Uterus (tissue), 4 donors: ENCODE measurements at places on chromosomes 4 and X.
A peak's percentile ranks its signal among the peaks of the same experiment; 100 is the strongest.

- no peak overlapping the region for H3K27ac ChIP-seq
- no peak for DNase-seq
- no peaks in the 10 kb centered on the region for H3K4me1 ChIP-seq
Measured at GRCh38 chr4:68319040-68319439, 30.9 kb downstream of the YTHDC1 start.

GRCh38 chr4:6189511-6189910 lies 10.8 kb downstream of the JAKMIP1 start:
- DNase-seq = no peak
- H3K4me3 ChIP-seq = no peak overlapping the region
- no peaks in the 10 kb centered on the region for H3K4me1 ChIP-seq
- no peaks in the 10 kb centered on the region for H3K27me3 ChIP-seq

DNA sequence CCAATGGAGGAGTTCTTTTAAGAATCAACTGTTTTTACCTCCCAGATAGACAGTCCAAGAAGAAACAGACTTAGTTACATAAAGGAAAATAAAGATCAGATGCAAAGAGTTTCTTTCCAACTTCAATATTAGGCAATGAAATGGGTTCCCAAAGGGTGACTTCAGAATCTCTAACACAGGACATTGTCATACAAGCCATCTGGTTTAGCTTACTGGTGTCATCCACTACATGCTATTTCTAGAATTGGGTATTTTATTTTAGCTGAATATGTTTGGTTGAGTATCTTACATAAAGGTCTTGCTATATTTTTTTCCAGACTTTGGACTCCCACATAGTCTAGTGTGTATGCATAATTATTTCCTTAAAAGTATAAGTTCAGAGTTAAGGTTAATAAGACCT lies 162.1 kb upstream of the SLC7A11 start:
- DNase-seq = no peak
- H3K27me3 ChIP-seq = no peaks in the 10 kb centered on the region
- H3K36me3 ChIP-seq = no peaks in the 10 kb centered on the region
- H3K4me3 ChIP-seq = no peak overlapping the region

DNA sequence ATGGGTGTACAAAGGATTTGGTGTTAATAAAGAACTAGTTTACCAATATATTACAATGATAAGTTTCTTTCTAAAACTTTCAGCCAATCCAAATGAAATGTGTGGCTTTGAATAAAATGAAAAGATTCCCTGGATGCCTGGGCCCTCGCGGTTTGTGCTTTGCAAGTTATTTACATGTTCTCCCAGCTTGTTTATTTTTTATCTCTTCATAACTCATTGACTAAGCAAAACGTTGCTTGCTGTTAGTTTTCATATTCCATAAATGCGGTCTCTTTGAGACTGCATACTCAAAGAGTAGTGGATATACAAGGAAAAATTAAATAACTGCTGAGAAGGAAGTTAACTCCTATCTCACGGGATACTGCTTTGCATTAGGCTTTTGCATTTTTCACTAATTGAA lies 26.0 kb downstream of the FHDC1 start:
- no peak overlapping the region for H3K27ac ChIP-seq
- H3K4me1 ChIP-seq = no peaks in the 10 kb centered on the region
- no peaks in the 10 kb centered on the region for H3K36me3 ChIP-seq
- DNase-seq = no peak

DNA sequence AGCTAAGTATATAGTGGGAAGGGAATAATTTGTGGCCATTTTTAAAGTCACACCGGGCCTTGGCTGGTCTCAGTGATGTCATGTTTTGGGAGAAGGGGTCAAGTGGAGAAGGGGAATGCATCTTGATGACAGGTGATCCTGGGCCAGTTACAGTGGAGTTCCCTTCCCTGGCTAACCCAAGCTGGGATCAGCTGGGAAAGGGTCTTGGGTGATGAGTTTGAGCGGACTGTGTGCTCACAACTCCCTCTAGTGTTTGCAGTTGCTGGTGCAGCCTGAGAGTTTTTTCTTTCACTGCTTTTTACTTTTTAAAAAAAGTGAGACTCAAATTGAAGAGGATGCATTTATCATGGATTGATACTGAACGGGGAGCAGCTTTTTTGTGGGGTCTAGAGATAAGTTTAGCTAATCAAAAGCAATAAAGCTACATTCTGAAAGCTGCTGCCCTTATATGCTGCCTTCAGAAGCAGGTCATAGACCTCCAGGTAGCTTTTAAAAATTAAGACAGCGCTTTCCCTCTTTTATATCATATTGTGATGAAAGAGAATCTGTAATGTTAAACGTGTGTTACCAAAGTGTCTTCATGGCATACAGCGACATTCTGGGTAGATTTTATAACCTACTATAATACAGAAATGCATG lies 164.7 kb downstream of the DCLK2 start:
- H3K4me3 ChIP-seq = no peak overlapping the region
- no peaks in the 10 kb centered on the region for H3K36me3 ChIP-seq
- H3K4me1 ChIP-seq = no peaks in the 10 kb centered on the region
- H3K27ac ChIP-seq = no peak overlapping the region

GRCh38 chr4:114921790-114922591 lies 191.4 kb downstream of the NDST4 start:
- H3K27me3 ChIP-seq = no peaks in the 10 kb centered on the region
- H3K4me3 ChIP-seq = no peak overlapping the region
- DNase-seq = no peak
- H3K27ac ChIP-seq = no peak overlapping the region

GRCh38 chrX:19849464-19850080 lies 37.8 kb downstream of the SH3KBP1 start:
- H3K4me1 ChIP-seq = no peaks in the 10 kb centered on the region
- no peak for DNase-seq

DNA sequence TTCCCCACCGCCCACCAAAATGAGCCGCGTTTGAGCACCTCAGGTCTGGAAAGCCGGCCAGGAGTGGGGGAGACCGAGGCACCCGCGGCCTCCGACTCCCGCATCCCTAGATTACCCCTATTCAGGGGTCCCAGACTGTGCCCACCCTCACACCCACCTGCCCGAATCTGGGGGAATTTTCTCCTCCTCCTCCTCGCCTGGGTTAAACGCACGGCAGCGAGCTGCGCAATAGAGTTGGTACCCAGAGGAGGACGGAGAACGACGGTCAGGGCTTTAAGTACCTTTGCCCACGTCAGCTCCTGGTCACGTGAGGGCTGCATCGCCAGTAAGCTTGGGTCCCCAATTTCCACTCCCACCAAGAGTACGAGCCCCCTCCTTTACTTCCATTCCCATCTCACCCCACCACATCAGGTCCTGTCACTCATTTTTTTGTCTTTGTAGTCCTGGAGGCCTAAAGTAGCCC lies at the start of gene ARMCX2:
TSS of gene ARMCX2 (minus strand) at position 250 of the 463 bp plus-strand sequence. CDS start 2,262 bp downstream, outside the sequence.
- H3K27me3 ChIP-seq = no peaks in the 10 kb centered on the region
- no peaks in the 10 kb centered on the region for H3K36me3 ChIP-seq
- H3K4me1 ChIP-seq = no peaks in the 10 kb centered on the region
- peak within 1 kb of the TSS; percentile 40 for H3K4me3 ChIP-seq

- H3K27me3 ChIP-seq = no peaks in the 10 kb centered on the region
- no peaks in the 10 kb centered on the region for H3K4me1 ChIP-seq
- no peaks in the 10 kb centered on the region for H3K36me3 ChIP-seq
- no peak for DNase-seq
- no peak overlapping the region for H3K27ac ChIP-seq
Measured at GRCh38 chr4:7971881-7972500, 32.3 kb upstream of the AFAP1 start.

GRCh38 chrX:149185087-149185486 lies 320.0 kb downstream of the IDS start:
- no peaks in the 10 kb centered on the region for H3K4me1 ChIP-seq
- no peak for DNase-seq
- no peak overlapping the region for H3K27ac ChIP-seq
- H3K36me3 ChIP-seq = no peaks in the 10 kb centered on the region

DNA sequence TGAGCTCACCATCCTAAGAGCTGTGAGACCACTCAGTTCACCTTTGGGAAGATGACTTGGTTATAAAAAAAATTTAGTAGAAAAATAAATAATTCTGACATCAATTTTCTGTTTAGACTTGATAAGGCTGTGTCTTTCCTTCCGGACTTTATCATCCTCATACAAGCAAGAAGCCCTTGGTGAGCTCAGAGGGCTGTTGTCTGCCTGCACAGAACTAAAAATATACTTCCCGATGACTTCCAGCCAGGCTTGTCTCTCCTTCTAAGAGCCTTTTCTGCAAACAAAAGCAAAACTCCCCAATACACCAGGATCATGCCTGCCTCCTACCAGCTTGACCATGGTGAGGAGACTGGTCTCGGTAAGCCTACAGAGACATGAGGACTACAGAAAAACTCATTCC lies 58.3 kb upstream of the PHOX2B start:
- no peak overlapping the region for H3K4me3 ChIP-seq
- H3K27me3 ChIP-seq = no peaks in the 10 kb centered on the region
- DNase-seq = no peak
- no peaks in the 10 kb centered on the region for H3K36me3 ChIP-seq
- no peaks in the 10 kb centered on the region for H3K4me1 ChIP-seq

DNA sequence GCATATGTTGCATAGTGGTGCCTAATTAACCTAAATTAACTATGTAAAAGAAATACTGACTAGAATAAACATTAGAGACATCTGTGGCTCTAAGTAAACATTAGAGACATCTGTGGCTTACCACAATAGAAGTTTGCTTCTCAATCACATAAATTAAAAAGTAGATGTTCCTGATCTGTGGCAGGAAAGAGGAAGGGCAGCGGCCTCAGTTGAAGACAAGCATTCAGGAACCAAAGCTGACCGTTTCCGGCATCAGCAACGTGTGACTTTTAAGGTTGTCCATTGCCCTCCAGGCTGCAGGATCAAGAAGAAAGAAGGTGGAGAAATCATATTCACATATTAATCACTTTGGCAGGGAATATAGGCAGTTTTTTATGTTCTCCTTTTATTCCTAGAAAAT lies 336.3 kb upstream of the TRAM1L1 start:
- no peaks in the 10 kb centered on the region for H3K36me3 ChIP-seq
- no peaks in the 10 kb centered on the region for H3K27me3 ChIP-seq
- H3K4me3 ChIP-seq = no peak overlapping the region
- no peak overlapping the region for H3K27ac ChIP-seq

GRCh38 chrX:69068301-69069085 lies 96.8 kb downstream of the PJA1 start:
- no peak overlapping the region for H3K4me3 ChIP-seq
- no peaks in the 10 kb centered on the region for H3K36me3 ChIP-seq
- no peak overlapping the region for H3K27ac ChIP-seq
- no peaks in the 10 kb centered on the region for H3K27me3 ChIP-seq
- no peaks in the 10 kb centered on the region for H3K4me1 ChIP-seq

DNA sequence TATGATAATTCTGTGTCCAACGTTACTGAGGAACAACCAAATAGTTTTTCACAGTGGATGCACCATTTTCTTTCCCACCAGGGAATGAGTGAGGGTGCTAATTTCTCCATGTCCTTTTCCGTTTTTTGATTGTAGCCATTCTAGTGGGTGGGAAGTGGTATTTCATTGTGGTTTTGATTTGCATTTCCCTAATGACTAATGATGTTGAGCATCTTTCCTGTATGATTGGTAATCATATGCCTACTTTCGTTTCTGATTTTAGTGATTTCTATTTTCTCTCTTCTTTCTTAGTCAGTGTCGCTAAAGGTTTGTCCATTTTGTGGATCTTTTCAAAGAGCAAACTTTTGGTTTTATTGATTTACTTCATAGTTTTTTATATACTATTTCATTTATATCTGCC lies 32.1 kb upstream of the TEX13D start:
- H3K27ac ChIP-seq = no peak overlapping the region
- H3K27me3 ChIP-seq = no peaks in the 10 kb centered on the region
- no peak for DNase-seq
- no peaks in the 10 kb centered on the region for H3K4me1 ChIP-seq
- no peaks in the 10 kb centered on the region for H3K36me3 ChIP-seq
